ENCODE measurements at places on chromosomes 2 and 18.

DNA sequence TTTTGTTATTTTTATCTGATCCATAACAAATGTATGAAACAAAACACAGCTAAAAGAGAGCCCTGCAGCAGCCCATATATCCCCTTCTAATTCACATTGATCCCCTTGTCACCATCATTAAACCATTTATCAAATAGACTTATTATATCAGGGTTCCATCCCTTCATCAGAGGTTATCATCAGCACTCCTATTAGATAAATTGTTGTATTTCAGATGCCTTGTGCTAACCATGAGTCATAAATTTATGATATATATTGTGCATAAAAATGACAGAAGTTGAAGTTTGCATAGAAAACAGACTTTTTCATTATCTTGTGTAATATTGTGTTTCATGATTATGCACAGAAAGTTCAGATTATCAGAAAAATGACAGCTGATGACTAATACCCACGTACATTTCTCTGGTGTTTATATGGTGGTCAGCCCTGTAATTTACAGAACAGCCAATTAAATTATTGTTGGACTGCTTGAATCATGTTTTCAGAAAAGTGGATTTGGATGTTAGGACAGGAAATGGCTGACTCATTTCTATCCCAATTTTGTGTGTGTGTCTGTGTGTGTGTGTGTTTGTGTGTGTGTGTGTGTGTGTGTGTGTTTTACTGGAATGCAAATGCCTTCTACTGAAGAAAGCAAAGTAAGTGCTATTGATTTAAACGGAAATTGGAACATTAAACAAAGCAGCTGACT is 80.9 kb downstream of the PPP1R1C start:
- no peak for DNase-seq

DNA sequence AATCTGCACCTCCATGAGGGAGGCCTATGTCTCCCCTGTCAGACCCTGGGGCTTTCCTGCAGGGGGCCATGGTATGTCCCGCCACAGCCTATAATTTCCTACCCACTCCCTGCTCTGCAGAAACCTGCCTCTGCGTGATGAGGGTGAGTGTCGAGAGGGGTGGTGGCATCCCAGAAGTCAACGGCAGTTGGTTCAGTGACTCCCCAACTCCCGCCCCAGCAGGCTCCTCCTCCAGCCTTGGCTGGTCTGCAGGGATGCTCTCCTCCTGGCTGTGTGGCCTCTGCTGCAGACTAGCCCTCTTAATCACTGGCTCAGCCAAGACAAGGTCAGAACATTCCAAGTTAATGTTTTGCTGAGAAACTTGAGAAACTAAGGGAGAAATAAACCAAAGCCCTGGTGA is 13.3 kb downstream of the CELF4 start:
- no peak for DNase-seq

DNA sequence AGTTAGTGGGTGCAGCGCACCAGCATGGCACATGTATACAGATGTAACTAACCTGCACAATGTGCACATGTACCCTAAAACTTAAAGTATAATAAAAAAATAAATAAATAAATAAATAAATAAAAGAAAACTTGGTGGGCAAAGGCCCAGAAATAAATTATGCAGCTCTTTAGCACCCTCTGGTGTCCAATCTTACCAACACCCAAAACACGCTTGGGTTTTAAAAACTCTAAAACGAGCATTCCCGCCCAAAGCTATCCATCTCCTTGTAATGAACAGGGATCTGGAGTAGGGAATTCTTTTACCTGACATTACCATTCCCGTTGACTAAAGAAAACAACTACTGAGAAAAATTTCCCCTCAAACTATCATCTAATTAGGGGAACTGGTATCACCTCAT is 2005.9 kb upstream of the CELF4 start:
- no peak for DNase-seq

DNA sequence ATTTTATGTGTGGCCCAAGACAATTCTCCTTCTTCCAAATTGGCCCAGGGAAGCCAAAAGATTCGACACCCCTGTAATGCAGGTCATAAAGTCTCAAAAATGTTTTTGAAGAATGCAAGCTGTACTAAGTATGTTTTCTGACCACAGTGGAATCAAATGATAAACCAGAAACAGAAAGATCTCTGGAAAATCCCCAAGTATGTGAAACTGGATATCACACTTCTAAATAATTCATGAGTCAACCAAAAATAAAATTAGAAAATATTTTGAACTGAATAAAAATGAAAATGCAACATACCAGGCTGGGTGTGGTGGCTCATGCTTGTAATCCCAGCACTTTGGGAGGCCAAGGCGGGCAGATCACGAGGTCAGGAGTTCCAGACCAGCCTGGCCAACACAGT is 34.1 kb upstream of the UBE2F start:
- DNase-seq: no peak

DNA sequence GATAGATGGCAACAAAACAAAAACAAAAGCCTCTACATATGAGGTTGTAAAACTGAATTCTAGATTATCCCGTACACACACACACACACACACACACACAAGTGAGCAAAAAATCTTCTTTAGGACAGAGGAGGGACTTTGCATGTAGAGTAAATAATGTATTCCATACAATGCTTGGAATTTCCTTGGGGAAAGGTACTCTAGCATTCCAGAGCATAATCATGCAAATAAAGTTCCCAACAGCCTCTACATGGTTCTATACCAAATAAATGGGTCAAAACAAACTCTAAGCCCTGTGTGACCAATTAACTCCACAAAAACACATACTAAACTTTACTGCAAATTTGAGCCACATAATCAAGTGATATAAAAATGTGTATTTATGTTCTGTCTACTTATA is 191.4 kb downstream of the RBM43 start:
- no peak for DNase-seq

DNA sequence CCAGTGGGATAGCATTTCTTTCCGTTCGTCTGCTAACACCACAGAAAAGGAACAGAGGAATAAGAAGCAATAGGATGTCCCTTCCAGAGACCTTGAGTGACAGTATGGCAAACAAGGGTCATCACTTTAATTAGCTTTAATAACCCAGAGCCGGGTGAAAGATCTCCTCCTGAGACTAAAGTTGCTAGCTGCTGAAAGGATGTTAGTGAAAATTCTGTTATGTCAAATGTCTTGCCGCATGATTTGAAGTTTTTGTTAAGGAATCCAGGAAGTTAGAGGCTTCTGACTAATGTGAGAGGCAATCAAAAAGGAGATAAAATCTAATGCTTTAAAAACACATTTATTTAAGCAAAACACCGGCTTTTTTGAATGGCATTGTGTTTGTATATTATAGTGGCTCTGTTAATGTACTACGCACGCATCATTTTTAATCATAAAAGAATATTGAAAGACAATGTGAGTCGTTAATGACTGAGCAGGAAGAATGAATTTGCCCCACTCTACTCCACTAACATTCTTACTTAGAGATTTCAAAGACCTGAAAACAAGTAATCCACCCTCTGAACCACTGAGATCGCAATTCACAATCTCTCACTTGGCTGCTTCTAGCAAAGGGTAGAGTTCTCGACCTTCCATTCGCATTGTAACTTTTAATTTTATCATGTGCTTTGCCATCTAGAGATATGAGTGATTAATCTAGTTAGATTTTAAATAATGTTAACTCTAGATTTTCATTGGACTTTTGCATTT is 536.6 kb downstream of the LRRTM4 start:
- no peak for DNase-seq

DNA sequence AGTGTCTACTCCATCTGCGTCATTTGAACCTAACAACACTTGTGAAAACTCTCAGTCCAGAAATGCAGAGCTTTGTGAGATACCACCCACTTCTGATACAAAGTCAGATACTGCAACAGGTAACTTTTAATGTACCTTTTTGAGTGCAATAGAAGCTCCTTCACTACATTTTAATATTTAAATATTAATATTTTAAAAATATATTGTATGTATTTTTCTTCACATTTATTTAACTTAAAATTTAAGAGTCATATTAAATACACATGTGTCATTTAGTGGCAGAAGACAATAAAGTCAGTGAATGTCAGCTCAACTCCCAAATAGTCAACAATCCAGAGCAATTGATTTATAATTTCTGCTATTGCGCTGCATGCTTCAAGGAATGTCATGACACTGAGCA is 13.9 kb downstream of the UBXN4 start:
- DNase-seq: no peak

DNA sequence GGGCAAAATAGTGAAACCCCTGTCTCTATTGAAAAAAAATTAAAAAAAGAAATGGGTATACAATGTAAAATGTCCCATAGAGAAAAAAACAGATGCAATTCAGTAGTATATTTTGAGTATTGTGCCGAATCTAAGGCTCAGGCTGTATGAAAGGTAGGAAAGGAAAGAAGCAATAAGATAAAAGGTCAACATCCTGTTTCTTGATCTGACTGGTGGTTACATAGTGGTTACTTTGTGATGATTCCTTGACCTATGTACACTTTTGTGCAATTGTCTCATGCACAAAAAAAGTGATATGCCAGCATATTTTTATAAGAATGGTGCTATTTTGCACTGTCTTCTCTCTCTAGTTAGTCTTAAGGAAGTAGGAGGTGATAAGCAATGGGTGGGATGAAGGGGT is 1333.7 kb upstream of the TMEFF2 start:
- DNase-seq: no peak

DNA sequence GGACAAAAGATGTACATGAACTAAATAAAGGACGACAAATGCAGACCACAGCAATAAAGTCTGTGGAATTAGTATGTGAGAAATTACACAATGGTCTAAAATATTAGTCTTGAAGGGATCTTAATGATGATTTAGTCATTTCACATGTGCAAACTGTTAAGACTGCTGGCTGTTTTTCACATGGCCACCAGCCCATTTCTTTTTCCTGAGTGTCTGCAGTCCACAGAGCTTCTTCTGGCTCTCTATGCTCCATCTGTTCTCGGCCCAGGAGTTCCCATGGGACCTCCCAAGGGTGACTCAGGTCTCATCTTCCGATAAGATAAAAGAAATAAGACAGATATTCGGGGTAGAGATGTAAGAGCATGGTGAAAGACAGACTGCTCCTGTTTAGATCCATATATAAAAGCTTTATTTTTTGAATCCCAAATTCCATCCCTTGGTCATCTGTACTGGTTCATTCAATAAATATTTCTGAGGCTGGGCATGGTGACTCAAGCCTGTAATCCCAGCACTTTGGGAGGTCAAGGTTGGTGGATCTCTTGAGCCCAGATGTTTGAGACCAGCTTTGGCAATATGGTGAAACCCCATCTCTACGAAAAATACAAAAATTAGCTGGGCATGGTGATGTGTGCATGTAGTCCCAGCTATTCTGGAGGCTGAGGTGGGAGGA is 20.1 kb downstream of the IL1RL1 start:
- no peak for DNase-seq

DNA sequence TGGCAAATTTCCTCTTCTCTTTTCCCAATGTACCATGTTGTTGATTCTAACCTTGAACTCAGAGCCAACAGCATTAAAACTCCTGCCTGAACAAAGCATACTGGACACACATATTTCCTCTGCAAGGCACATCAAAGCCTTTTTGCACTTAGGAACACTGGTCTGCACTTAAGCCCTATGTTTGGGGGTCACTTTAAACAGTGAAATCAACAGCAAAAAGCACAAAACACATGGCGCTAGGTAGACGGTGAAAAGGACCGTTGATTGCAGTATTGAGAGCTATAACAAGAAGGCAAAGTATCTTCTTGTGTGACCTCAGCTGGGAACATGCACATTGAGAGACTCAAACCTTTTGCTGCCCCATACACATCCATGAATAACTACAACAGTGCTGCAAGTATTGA is 83.9 kb upstream of the SH3BP4 start:
- no peak for DNase-seq

- no peak for DNase-seq
Observed at GRCh38 chr18:51988277-51988676, 351.7 kb upstream of the DCC start.

DNA sequence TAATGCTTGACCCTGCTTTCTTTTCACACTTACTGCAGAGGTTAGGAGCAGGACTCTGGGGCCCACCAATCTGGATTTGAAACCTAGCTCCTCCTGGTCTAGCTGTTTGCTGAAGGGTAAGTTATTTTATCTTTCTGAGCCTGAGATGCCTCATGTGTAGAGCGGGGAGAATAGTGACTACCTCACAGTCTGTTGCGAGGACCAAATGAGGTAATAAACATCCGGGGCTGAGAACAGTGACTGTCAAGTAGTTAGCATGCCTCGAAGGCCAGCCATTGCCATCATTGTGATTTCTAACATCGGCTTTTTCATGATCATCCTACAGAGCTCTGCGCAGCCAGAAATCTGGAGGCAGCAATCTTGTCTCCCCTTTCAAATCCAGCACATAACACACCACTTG is 32.9 kb downstream of the PTPRM start:
- DNase-seq: no peak

DNA sequence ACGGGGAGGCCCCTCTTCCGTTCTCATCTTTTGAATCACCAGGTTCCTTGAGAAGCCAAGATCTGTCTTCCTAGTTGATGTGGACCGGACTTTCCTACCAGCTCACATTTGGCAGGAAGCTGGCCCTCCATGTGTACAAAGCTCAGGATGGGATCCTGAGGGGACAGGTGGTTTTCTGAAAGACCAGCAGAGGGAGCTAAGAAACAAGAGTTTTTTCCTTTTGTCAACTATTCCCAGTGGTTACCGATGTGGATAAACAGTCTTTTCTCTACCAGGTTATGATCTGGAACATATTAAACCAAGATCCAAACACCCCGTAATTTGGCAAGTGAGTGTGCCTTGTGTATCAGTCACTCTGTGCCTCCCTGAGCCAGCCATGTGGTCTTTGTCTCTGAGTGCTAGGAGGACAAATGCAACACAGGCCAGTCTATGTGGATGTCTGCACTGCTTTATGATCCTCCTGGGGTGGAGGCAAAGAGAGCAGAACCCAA is 25.1 kb upstream of the ARHGAP25 start:
- DNase-seq: no peak

DNA sequence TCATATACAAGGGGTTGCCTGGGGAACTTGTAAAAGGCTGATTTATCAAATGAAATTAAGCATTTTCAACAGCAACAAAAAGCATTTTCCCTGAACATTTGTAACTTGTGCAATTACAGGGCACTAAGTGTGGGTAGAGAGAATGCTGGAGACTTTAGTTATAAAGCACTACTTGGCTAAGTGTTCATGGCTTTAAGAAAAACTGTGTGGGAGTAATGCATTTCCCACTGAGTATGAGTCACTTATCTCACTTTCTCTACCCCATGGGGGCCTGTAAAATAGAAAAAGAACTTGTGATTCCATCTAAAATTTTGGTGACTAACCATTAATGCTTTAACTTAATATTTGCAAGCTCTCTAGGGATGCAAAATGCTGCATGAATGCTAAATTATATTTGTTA is 193.4 kb downstream of the CCDC102B start:
- DNase-seq: no peak

GRCh38 chr2:111178730-111179405 is 58.2 kb downstream of the BCL2L11 start:
- no peak for DNase-seq

DNA sequence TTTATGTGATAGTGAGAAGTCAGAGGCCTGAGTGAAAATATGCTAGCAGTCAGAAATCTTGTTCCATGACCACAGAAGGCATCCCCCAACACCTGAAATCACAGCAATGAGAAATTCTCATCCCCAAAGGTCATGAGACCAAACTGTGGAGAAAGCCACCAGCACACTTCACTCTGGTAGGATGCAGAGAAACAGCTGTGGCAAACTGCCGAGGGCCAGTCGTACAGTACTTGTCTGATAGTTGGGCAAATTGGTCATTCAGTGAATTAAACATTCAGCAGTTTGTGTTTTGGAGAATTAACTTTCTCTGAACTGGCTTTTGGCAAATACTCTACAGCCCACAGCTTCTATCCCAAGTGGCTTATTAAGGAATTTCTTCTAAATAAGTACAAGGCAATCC is 117.2 kb downstream of the TSN start:
- DNase-seq: no peak

GRCh38 chr2:10122500-10123280 is at the start of gene RRM2:
Gene RRM2, plus strand, starts transcription at chr2:10122739. Its CDS starts 60 bp downstream, at chr2:10122799.
- peak; percentile 86 for DNase-seq

All from stimulated activated CD4-positive, alpha-beta T cell treated with anti-CD3 and anti-CD28 coated beads, Interleukin-12 subunit alpha, Interleukin-12 subunit beta, amount 100 ng/mL, for 4 hours (primary cell).